ENCODE measurements at places on chromosomes 5 and 9.

- no peak for DNase-seq
Measured at GRCh38 chr9:82180711-82181110, 192.1 kb downstream of the SPATA31D1 start.

- DNase-seq, result no peak
Measured at GRCh38 chr5:152412129-152412528, 7.0 kb upstream of the NMUR2 start.

GRCh38 chr5:161713042-161713441 lies 27.5 kb downstream of the GABRA6 start:
- DNase-seq, result no peak

GRCh38 chr5:89181546-89181945 lies 298.6 kb upstream of the MEF2C start:
- DNase-seq, result no peak

- no peak for DNase-seq
Measured at GRCh38 chr9:105066275-105066865, 138.4 kb upstream of the ABCA1 start.

DNA sequence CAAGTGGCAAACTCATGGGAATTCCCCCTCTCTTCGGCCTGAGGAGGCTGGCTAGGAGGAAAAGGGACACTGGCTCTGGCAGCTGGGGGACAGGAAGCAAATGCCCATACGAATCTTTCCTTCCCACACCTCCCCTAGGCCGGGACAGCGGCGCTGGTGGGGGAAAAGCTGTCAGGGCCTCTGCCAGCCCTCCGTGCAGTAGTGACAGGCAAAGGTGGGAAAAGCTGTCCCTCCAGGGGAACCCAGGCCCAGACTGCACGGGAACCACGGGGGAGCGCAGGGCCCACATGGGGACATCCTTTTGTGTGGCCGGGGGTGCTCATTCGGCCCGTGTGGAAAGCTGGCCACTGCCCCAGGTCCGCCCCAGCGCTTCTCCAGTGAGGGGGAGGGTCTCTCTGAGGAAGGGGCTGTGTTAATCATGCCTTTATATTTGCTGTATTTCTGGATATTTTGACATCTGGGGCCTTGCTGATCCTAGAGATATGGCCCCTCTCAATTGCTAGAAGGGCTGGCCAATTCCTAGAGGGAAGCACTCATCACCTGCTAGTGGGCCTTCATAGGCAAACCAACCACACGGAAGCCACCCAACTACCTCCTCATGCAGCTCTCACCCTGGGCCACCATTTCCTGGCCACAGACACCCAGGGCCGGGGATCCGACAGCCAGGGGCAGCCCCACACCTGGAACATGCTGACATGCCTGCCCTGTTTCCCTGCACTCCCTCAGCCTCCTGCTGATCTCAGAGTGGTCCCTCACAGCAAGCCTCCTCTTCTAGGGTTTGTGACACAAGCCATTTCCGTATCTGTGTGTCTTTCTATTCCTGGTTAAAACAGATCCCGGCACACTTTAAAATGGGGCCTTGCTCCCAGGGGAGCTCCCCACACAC lies 138.8 kb downstream of the ROR2 start:
- DNase-seq, result no peak
